ENCODE measurements at places on chromosomes 7 and 10. TPM values are rescaled to one million over a fixed set of nuclear protein-coding genes. Genes with fewer than 3 reads are reported as not detected.

Gene BTBD16
- total RNA-seq, result not detected

Gene PLCE1
- total RNA-seq, result 0.05 TPM

Gene WEE2
- not detected for total RNA-seq

Gene PRLHR
- not detected for total RNA-seq

Gene TCAF2
- total RNA-seq, result 29.2 TPM

Gene PRKG1
- total RNA-seq, result not detected

Gene KLF6
- total RNA-seq, result 78.9 TPM

Gene SOSTDC1
- not detected for total RNA-seq

Gene CRYGN
- total RNA-seq, result not detected

Gene RBP4
- total RNA-seq, result not detected

Gene PLAU
- 0.27 TPM for total RNA-seq

Gene KLF14
- not detected for total RNA-seq

Gene COL28A1
- total RNA-seq, result not detected

- H3K27me3 ChIP-seq, result peaks cover 3% of the 10 kb centered on the region
- no peak overlapping the region for H3K27ac ChIP-seq
- no peaks in the 10 kb centered on the region for H3K36me3 ChIP-seq
- no peak for DNase-seq
- no peaks in the 10 kb centered on the region for H3K4me1 ChIP-seq
These were observed 216.9 kb downstream of the LRMDA start for GRCh38 chr10:75648351-75648750.

GRCh38 chr7:123746931-123747488 lies 1.8 kb downstream of the WASL start:
- DNase-seq, result no peak
- H3K27ac ChIP-seq, result peak overlapping the region; percentile 89
- H3K4me1 ChIP-seq, result peaks cover 57% of the 10 kb centered on the region
- H3K27me3 ChIP-seq, result no peaks in the 10 kb centered on the region
- peaks cover 6% of the 10 kb centered on the region for H3K36me3 ChIP-seq
- peak overlapping the region; percentile 95 for H3K4me3 ChIP-seq

DNA sequence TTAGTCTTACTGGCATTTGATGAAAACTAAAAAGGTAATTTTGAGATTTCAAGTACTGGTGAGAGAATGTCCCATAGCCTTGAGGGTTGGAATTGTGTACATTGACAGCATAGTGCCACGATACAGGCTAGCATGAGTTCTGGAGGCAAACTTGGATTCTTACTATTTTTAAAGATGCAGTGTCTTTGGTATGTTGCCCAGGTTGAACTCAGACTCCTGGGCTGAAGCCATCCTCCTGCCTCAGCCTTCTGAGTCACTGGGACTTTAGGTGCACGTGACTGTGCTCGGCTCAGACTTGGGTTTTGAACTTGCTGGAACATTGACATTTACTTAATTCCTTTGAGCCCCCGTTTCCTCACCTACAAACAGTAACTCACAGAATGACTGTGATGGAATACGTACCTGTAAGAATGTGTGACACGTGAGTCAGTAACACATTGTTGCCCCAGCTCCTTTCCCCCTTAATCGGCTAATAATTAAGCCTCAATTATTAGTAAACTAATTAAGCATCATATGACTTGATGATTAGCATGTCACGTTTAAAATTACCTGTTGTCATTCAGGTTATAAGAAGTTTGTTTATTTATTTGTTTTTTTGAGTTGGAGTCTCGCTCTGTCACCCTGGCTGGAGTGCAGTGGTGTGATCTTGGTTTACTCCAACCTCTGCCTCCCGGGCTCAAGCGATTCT lies 10.6 kb downstream of the DNAJB6 start:
- no peaks in the 10 kb centered on the region for H3K27me3 ChIP-seq

DNA sequence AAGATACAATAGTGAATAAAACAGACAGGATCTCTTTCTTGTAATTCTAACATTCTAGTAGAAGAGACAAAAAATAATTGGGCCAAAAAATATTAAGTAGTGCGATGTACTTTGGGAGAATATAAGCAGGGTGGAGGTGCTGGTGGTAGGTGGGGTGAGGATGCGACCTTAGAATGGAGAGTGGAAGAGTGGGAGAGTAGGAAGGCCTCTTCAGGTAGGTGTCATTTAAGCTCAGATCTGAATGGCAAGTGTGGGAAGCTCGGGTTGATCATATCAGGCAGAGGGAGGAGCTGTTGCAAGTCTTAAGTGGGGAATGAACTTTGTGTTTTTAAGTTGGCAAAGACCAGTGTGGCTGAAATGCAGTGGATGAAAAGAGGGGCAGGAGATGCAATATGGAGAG lies 3.8 kb upstream of the IFRD1 start:
- no peak overlapping the region for H3K4me3 ChIP-seq
- no peak for DNase-seq
- H3K36me3 ChIP-seq, result peaks cover 2% of the 10 kb centered on the region

- H3K4me1 ChIP-seq, result no peaks in the 10 kb centered on the region
- no peak overlapping the region for H3K27ac ChIP-seq
- DNase-seq, result no peak
- no peak overlapping the region for H3K4me3 ChIP-seq
- no peaks in the 10 kb centered on the region for H3K27me3 ChIP-seq
These were observed 926.4 kb downstream of the LRMDA start for GRCh38 chr10:76357726-76358415.

GRCh38 chr10:97071496-97071895 lies 114.3 kb downstream of the SLIT1 start:
- peaks cover 27% of the 10 kb centered on the region for H3K27me3 ChIP-seq
- no peaks in the 10 kb centered on the region for H3K36me3 ChIP-seq
- no peak overlapping the region for H3K27ac ChIP-seq
- DNase-seq, result no peak

DNA sequence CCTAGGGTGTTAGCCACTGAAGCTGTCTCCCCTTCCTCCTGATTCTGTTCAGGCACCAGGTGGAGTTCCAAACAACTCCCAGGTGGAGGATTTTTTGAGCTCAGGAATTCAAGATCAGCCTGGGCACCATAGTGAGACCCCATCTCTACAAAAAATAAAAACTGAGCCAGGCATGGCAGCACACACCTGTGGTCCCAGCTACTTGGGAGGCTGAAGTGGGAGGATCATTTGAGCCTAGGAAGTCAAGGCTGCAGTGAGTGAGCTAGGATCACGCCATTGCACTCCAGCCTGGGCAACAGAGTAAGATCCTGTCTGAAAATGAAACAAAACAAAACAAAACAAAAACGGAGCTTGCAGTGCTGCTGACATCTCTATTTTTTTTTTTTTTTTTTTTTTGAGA lies 128.8 kb upstream of the CALN1 start:
- H3K27me3 ChIP-seq, result no peaks in the 10 kb centered on the region
- no peak overlapping the region for H3K27ac ChIP-seq
- no peaks in the 10 kb centered on the region for H3K4me1 ChIP-seq
- H3K36me3 ChIP-seq, result no peaks in the 10 kb centered on the region
- DNase-seq, result no peak

- H3K4me1 ChIP-seq, result peaks cover 20% of the 10 kb centered on the region
- H3K36me3 ChIP-seq, result peaks cover 4% of the 10 kb centered on the region
- DNase-seq, result no peak
- no peak overlapping the region for H3K27ac ChIP-seq
These were observed 3.4 kb downstream of the MMRN2 start for GRCh38 chr10:86953747-86954680.

DNA sequence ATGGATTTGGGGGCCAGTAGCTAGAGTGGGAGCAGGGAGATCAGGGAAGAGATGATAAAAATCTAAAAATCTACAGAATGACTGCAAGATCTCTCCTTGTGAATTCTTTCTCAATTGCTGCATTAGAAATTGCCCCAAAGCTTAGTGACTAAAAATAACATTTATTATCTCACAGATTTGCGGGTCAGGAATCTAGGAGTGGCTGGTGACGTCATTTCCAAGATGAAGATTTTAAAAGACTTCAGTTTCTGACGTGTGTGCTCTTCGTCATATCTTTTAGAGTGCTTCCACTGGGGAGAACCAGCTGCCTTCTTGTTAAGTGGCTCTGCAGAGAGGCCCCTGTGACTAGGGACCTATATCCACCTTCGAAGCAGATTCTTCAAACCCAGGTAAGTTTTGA lies 112.6 kb downstream of the DGKI start:
- H3K27ac ChIP-seq, result no peak overlapping the region
- no peaks in the 10 kb centered on the region for H3K4me1 ChIP-seq
- DNase-seq, result no peak
- H3K4me3 ChIP-seq, result no peak overlapping the region
- peaks cover 18% of the 10 kb centered on the region for H3K27me3 ChIP-seq

- no peaks in the 10 kb centered on the region for H3K4me1 ChIP-seq
- H3K27ac ChIP-seq, result no peak overlapping the region
- H3K36me3 ChIP-seq, result no peaks in the 10 kb centered on the region
- peaks cover 30% of the 10 kb centered on the region for H3K27me3 ChIP-seq
- peak; percentile 37 for DNase-seq
These were observed 70.7 kb downstream of the CABCOCO1 start for GRCh38 chr10:61733358-61733940.

DNA sequence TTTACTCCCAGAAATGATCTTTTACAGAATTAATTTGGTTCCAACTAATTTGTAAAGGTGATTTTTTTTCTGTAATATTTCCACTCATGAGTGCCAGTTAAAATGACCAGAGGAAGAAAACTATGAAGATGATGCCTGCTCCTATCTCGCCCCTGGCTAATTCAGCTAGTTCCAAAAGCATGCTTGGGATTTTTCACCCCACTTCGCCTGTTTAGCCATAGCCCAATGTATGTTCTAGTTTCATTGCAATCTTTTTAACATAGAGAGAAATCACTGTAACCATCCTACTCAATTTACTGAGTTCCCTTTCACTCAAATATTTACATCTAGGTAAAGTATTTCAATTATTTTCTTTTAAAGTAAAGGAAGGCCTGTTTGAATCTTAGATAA lies 23.0 kb upstream of the STK17A start:
- peaks cover 4% of the 10 kb centered on the region for H3K4me1 ChIP-seq
- no peak overlapping the region for H3K4me3 ChIP-seq
- no peak for DNase-seq
- no peaks in the 10 kb centered on the region for H3K36me3 ChIP-seq
- H3K27ac ChIP-seq, result no peak overlapping the region

DNA sequence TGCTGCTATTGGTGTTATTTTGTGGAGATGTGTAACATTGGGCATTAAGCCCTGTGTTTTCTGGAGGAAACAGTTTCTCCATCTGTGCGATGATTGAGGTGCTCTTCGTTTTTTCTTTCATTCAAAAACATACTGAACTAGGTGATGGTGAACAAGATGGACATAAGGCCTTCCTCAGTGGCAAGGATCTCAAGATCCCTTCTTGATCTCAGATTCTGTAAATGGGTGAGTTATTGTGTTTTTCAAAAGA lies 759 bp upstream of the ELAPOR2 start:
- peaks cover 5% of the 10 kb centered on the region for H3K27me3 ChIP-seq
- no peak overlapping the region for H3K27ac ChIP-seq
- H3K4me3 ChIP-seq, result peak overlapping the region; percentile 69
- no peak for DNase-seq
- peaks cover 12% of the 10 kb centered on the region for H3K4me1 ChIP-seq

DNA sequence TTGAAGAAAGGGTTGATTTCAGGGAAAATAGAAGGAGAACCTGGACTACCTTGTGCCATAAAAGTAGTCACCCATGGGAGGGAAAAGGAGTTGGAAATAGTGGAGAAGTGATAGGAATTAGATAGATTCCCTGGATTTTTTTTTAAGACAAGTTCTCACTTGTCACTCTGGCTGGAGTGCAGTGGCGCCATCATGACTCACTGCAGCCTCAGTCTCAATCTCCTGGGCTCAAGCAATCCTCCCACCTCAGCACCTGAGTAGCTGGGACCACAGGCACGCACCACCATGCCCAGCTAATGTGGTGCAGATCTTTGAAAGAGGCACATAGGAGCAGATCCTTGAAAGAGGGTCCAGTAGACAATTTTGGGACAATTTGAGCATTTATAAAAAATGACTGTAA lies 9.5 kb upstream of the BLNK start:
- no peak for DNase-seq
- H3K4me1 ChIP-seq, result no peaks in the 10 kb centered on the region
- peaks cover 2% of the 10 kb centered on the region for H3K27me3 ChIP-seq
- no peak overlapping the region for H3K4me3 ChIP-seq
- H3K27ac ChIP-seq, result no peak overlapping the region

DNA sequence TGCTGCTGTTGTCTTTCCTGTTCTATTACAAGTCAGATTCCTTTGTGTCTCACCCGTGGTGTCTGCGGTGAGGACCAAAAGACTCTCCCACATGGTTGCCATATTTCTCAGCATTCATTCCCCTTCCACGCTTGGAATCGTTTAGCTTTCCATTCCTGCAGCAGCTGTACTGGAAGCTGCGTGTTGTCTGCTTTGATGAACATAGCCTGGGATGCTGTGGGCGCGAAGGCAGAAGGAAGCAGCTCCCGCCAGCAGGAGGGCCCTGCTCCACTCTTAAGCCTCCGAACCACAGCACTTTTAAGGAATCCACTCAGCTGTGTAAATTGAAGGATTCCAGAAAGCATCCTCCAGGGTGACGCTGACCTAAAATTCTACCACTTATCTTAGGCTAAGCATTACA lies 303.6 kb upstream of the PITRM1 start:
- no peak for DNase-seq
- no peak overlapping the region for H3K4me3 ChIP-seq
- H3K4me1 ChIP-seq, result peaks cover 24% of the 10 kb centered on the region
- H3K27ac ChIP-seq, result no peak overlapping the region
- H3K27me3 ChIP-seq, result no peaks in the 10 kb centered on the region
- H3K36me3 ChIP-seq, result no peaks in the 10 kb centered on the region

- no peak for DNase-seq
- no peaks in the 10 kb centered on the region for H3K36me3 ChIP-seq
- H3K27me3 ChIP-seq, result no peaks in the 10 kb centered on the region
- no peak overlapping the region for H3K27ac ChIP-seq
- H3K4me3 ChIP-seq, result no peak overlapping the region
These were observed 58.9 kb downstream of the CALML3 start for GRCh38 chr10:5583525-5584175.

DNA sequence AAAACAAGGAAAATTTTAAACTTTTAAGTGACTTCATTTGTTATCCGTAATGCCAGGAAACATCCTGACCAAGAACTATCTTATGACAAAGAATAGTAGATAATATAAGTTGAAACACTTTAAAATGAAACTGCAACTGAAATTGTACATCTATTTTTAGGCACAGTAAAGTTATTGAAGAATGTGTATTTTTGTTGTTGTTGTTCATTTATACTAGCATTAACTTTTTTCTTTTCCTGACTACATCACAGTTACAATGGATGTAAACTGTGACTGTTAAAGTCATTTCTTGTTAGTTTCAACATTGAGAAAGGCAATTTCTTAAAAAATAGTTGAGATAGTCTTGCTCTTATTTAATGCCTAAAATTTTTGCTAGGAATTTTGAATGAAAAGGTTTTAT lies 2.6 kb downstream of the CPED1 start:
- peaks cover 40% of the 10 kb centered on the region for H3K27me3 ChIP-seq
- H3K4me3 ChIP-seq, result no peak overlapping the region
- no peaks in the 10 kb centered on the region for H3K36me3 ChIP-seq

- peaks cover 5% of the 10 kb centered on the region for H3K27me3 ChIP-seq
- no peak for DNase-seq
- no peaks in the 10 kb centered on the region for H3K4me1 ChIP-seq
- H3K27ac ChIP-seq, result no peak overlapping the region
These were observed 332.1 kb downstream of the PHTF2 start for GRCh38 chr7:78130446-78131215.

- no peaks in the 10 kb centered on the region for H3K27me3 ChIP-seq
- H3K4me1 ChIP-seq, result peaks cover 13% of the 10 kb centered on the region
- H3K36me3 ChIP-seq, result no peaks in the 10 kb centered on the region
- peak overlapping the region; percentile 56 for H3K4me3 ChIP-seq
- peak; percentile 93 for DNase-seq
These were observed 514.8 kb downstream of the DNAJB6 start for GRCh38 chr7:157851501-157852067.

GRCh38 chr7:115747174-115747573 lies 283.4 kb downstream of the TFEC start:
- no peaks in the 10 kb centered on the region for H3K36me3 ChIP-seq
- H3K4me1 ChIP-seq, result no peaks in the 10 kb centered on the region
- H3K27ac ChIP-seq, result no peak overlapping the region
- H3K4me3 ChIP-seq, result no peak overlapping the region
- H3K27me3 ChIP-seq, result no peaks in the 10 kb centered on the region

Data from activated naive CD4-positive, alpha-beta T cell treated with anti-CD3 and anti-CD28 coated beads for 36 hours (primary cell).